Peyer's patch (tissue), 4 donors: ENCODE measurements at places on chromosomes 13 and 19.
A peak's percentile ranks its signal among the peaks of the same experiment; 100 is the strongest.

DNA sequence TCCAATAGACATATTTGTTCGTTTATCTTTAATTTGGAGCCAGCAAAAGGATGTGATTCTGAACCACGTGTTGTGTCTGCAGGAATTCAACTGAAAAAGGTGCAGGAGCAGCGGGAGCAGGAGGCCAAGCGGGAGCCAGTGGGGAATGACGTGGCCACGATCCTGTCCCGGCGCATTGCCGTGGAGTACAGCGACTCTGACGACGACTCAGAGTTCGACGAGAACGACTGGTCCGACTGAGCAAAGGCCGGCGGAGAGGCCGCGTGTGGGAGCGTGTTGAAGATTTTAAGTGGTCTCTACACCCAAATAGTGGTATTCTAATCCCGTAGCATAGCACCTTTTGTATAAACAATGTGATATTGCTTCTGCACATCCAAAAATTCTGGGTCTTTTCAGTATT, 75.0 kb downstream of the GPR12 start:
- no peak for DNase-seq

DNA sequence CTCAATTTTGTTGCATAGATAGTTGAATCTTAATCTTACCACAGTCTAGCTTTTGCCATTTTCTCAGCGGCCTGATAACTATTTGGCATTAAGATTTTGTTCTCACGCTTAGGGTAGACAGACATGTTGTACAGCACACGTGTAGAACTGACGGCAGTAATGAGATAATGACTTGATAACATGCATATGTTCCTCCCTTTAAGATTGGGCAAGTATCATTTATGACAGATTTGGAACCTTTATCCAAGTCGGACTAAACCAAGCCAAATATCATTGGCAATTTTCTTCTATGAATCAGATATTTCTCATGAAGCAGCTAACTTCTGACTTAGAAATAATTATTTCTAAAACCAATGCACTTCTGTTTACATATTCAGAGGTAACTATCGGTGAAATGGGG, 205.5 kb downstream of the NDFIP2 start:
- no peak for DNase-seq

DNA sequence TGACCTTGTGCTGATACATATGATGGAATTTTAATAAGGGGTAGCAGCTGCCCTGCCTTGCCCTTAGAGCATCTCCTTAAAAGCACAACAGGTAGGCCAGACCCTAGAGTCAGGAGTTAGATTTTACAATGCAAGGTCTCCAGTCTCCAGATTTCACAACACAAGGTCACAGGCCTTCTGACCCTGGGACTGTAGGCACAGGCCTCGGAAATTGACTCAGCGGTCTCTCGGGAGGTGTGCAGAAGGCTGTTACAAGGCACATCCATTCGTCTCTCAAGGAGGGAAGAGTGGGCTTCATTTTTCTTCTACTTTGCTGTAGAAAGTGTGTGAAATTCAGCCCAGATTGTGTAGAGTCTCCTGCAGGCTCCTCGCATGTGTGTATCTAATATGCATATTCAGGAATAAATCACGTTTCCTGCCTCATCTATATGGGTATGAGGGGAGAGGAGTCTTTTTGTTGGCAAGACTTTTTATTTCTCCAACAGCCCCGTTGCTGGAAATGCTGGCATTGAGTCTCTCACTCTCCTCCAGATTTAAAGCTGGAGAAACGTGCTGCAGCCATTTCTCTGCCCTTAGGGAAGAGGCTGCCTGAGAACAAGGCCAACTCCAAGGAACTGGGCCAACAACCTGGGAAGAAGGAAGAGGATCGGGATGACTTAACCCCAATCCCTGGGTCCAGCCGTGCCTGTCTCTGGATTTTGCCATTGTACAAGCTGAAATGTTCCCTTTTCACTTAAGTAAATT, 24.5 kb downstream of the UQCRFS1 start:
- DNase-seq = no peak

GRCh38 chr13:77545626-77546412, 10.3 kb downstream of the SCEL start:
- DNase-seq = no peak

DNA sequence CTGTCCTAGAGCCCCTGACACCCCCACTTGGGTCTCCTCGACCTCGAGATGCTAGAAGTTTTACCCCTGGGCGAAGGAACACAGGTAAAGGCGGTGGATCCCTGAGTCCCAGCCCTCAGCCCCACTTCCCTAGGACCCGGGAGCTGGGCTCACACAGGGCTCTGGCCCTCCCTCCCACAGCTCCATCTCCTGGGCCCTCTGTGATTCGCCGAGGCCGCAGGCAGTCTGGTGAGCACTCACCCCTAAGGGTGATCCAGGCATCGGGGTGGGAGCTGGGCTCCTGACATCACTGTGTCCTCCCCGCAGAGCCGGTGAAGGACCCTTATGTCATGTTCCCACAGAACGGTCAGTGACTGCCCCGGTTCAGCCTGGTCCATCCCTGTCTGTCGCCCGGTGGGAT, 8.3 kb downstream of the PLEKHG2 start:
- no peak for DNase-seq

DNA sequence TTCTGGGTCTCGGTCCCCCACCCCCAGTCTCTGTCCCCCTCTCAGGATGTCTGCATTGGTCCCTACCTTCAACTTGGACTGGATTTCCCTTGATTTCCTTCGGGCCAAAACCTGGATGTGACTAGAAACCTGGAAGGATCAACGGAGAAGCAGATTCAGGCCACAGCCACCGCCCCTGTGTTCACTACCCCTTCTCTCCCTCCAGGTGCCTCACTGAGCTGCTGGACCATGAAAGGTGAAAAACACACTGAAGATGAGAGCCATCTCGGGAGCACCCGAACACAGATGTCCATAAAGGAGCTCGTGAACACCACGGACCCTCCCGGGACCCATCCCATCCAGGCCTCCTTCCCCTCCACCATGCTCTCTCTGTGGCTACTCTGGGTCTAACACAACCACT, 5.0 kb downstream of the TEAD2 start:
- DNase-seq = no peak

DNA sequence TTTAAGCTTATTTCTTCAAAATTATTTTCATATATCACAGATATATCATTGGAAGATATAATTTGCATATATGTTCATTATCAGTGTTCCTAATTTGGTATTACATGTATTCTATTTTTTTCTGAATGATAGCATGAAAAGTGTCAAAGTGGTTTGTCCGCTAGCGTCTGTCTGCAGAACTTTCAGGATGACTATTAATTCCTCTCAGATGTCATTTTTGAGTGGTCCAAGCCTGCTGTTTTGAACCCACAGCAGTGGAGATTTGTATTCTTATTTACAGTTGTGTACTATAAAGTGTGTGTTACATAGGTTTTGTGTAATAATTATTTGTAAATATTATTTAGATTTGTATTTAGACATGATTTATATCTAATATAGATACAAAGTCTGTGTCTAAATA, 8.5 kb downstream of the UTP14C start:
- DNase-seq = no peak

DNA sequence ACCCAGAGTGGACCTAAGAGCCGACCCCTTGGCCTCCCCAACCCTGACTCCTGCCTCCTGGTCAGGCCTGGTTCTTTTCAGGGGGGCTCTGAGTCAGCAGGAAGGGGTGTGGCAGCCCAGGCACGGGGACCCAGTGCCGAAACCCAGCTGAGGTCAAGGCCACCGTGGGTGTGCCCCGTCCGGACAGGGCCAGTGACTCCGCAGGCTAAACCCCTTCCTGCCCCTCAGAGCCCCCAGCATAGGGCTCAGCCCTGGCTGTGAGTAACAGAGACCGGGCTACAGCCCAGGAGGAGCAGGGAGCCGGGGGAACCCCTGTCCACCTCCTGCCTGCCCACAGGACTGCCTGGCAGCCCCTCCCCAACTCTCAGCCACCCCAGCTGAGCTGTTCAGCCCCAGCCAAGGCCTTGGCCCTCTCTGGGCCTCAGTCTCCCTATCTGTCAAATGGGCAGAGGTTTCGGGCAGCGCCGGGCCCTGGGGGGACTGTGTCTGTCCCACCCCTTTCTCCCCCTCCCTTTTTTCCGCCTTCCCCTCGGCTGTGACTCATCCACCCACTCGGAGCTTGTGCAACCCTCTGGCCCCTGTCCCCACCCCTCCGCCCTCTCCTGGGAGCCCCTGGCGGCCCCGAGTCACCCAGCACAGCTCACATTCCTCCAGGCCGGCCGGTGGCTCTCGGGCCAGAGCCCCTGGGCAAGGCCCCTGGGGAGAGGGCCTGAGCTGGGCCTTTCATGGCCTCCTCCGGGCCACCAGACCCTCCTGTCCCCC, 8.6 kb downstream of the ZBTB7A start:
- no peak for DNase-seq

GRCh38 chr19:10603084-10603872, 16.2 kb upstream of the AP1M2 start:
- DNase-seq = peak; percentile 51

GRCh38 chr13:33367171-33367895, 81.8 kb upstream of the STARD13 start:
- DNase-seq = no peak

- peak; percentile 85 for DNase-seq
These were observed at the start of gene GPI for GRCh38 chr19:34364830-34365462. TSS of gene GPI (plus strand) at chr19:34365196. CDS start at chr19:34365267, 71 bp downstream.
